Stimulated activated CD8-positive, alpha-beta memory T cell treated with anti-CD3 and anti-CD28 coated beads, Interleukin-4, amount 100 ng/mL, for 4 hours (primary cell): ENCODE measurements at places on chromosomes 4 and X.

GRCh38 chr4:25011135-25011866 lies 19.4 kb downstream of the LGI2 start:
- DNase-seq: no peak

DNA sequence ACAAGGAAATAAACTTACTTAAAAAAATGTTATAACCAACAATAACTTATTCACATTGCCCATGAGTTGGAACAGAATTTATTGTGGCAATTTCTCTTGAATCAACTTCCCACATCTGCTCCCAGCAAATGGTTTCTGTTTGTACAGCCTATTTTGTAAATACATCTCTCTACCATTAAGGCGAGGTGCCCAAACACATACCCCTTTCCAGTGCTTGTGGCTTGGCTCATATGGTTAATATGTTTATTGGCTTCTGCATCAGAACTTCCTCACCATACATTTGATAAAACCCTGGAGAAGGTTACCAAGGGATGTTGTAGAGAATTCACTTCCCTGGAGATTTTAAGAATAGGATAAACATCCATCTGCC lies 207.1 kb downstream of the SOWAHB start:
- DNase-seq: no peak

DNA sequence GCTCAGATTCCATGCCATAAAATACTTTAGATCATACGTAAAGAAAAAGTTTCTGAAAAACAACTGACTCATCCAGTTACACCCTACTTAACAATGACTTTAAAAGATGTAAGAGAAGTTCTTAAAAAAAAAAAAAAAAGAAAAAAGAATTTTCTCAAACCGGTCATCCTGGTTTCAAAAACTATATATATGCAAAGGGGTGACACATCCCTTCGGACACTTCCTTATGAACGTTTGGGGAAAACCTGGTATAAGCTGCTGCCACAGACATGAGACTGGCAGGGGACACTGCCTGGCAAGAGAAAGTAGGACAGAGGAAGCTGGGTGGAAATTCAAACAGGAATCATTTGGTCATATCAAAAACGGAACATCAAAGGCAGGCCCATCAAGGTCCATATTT lies 81.2 kb upstream of the PRSS48 start:
- no peak for DNase-seq

DNA sequence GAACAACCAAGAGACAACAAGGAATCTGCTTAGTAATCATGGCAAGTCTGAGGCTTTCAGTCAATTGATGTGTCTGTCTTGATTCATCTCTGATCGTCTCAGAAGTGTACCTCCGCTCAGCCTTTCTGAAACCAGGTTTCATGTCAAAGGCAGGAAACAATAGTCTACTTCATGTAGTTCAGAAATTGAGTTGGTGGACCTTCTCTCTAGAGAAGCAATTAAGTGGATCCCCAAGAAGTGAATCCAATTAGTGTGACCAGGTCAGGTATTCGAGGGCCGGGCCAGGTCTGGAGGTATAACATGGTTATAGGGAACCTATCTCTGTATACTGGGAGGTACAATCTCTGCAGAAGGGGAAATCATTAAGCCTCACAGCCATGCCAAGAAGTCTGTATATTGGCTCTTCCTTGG lies 32.0 kb downstream of the DAPP1 start:
- no peak for DNase-seq

GRCh38 chrX:12824944-12825343 lies 33.7 kb downstream of the PRPS2 start:
- no peak for DNase-seq

DNA sequence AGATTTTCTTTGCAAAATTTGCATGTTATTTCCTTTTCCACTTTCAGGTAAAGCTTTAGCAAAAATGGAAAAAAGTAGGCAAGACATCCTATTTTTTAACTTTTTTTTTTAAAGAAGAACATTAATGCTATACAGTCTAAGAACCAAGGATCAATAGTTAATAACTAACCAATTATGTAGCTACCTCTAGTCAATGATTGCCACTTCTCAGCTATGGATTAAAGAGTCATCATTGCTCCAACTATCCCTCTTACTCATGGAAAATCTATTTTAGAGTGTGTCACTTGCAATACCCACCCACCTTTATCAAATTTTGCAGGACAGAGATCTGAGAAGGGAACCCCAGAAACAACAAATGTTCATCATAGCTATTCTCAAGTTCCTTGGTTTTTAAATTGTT lies 223.1 kb downstream of the ANK2 start:
- no peak for DNase-seq

DNA sequence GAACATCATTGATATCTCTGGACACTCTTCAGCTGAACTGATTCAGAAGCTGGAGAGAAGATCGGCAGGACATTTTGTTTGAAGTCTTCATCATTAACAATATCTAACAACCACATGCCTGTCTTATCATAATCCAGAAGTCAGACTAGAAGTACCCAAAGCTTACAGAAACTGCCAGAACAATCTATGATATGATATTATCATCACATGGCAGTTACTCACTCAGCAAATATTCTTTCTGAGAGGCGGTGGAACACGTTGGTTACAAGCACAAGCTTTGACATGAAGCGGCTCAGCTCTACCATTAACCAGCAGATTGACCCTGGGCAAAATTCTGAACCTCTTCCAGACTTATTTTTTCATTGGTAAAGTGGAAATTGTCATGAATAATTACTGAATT lies 69.4 kb upstream of the KIT start:
- no peak for DNase-seq

DNA sequence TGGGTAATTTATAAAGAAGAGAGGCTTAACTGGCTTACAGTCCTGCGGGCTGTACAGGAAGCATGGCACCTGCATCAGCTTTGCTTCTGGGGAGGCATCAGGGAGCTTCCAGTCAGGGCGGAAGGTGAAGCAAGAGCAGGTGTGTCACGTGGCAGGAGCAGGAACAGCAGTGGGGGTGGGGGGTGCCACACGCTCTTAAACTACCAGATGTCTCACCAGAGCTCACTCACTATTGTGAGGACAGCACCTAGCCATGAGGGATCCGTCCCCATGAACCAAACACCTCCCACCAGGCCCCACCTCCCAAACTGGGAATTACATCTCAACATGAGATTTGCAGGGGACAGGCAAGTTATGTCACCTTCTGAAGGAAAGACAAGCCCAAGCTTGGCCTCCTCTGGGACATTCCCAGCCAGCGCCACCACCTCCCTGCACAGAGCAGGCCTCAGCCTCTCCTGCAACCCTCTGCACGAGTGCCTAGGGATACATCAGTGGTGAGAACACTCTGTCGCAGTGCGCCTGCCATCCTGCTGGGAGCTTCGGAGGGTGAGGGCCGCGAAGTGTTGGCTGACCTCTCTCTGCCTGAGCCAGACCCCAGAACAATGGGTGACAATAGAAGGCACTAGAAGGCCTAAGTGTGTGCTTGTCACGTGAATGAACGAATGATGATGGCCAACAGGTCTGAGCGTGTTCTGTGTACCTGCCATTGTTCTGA lies 244.3 kb downstream of the EVC2 start:
- DNase-seq: no peak

DNA sequence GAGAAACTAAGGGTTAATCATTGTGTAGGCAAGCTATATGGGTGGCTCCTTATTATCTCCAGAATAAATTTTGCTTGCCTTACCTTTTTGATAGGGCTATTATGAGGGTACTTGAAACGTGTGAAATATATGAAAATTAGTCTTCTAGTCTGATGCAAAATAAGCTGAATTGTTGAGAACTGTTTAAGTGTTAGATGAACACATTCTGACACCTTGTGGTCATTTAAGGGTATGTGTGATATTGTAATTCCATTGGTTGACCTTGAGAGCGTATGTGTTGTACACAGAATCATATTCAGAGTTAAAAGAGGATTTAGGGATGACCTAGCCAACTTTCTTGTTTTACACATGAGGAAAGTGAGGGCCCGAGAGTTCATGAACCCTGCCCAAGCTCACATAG lies 44.6 kb upstream of the LINC00632 start:
- DNase-seq: no peak

- DNase-seq: no peak
Observed at GRCh38 chr4:23720556-23720955, 169.3 kb downstream of the PPARGC1A start.

- DNase-seq: no peak
Observed at GRCh38 chr4:81030061-81030980, at the start of gene BMP3. Gene BMP3, plus strand, starts transcription at chr4:81030708. Its CDS starts 577 bp downstream, at chr4:81031285.

GRCh38 chr4:6419452-6420028 lies 52.9 kb downstream of the PPP2R2C start:
- no peak for DNase-seq

DNA sequence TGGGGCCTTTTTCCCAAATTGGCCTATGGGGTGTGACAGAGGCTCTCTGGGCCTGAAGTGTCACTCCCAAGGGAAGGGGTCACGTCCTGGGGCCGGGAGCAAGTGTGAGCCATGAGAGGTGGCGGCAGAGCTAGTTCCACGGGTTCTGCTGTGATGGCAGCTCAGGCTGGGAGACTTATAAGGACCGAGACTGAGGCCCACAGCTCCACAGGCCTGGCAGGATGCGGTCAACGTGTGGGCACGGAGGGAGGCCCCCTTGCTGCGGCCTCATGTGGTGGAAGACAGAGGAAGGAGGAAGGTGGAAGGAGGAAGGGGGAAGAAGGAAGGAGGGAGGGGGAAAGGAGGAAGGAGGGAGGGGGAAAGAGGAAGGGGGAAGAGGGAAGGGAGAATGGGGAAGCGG lies 7.2 kb upstream of the CPLX1 start:
- no peak for DNase-seq

DNA sequence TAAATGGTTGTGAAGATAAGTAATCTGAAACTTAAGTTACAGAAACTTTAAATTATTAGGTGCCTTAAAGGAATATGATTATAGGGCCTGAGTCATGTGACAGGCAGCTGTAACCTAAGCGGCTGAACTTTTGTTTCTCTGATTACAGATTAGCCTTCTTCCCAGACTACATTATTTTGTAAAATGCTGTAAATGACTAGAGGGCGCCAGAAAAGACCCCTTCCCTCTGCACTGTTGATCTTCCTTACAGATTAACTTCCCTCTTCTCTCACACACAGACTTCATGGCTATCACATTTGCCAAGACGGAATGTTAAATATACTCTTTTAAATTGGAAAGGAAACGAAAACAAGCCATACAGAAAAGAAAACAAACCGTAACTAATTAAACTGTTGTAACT lies 96.6 kb downstream of the EVC2 start:
- DNase-seq: no peak

GRCh38 chrX:641671-642435 lies 11.3 kb downstream of the SHOX start:
- DNase-seq: no peak

DNA sequence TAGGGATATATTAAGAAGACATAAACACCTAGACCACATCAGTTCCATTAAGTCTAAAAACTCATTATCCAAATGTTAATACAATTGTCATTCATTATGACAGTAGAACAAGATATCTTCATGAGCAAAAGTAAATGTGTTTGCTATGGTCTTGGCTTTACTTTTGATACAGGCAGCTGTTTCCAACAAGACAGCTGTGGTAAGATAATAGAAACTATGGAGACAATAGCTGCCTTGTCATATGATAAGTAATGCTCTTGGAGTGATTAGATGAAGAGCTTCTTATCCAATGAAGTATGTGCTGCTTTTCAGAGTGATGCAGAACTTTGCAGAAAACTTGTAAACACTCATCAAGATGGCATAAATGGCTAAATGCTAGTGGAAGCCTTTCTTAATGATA lies 1066.0 kb downstream of the FSTL5 start:
- no peak for DNase-seq

GRCh38 chrX:153827903-153828302 lies 2.4 kb downstream of the PDZD4 start:
- DNase-seq: no peak

- no peak for DNase-seq
Observed at GRCh38 chr4:82648356-82648755, 86.6 kb upstream of the TMEM150C start.

DNA sequence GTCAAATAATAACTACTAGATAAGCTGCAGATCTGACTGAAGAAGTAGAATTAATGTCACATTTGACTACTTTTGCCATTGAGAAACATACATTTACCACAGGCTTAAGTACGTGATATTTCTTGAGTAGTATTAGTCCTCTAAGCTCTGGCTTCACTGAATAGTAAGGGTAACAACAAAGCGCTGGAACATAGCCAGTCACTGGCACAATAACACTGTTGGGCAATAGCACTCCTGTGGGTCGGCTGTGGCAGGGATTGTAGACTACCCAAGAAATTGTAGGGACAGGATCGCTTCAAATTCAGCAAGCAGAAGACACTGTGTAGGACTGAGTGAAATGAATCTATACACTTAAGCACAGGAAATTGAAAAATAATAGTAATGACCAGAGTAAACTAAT lies 27.1 kb upstream of the IL15 start:
- DNase-seq: no peak

- DNase-seq: no peak
Observed at GRCh38 chr4:82124365-82124764, 249.4 kb downstream of the HNRNPD start.

DNA sequence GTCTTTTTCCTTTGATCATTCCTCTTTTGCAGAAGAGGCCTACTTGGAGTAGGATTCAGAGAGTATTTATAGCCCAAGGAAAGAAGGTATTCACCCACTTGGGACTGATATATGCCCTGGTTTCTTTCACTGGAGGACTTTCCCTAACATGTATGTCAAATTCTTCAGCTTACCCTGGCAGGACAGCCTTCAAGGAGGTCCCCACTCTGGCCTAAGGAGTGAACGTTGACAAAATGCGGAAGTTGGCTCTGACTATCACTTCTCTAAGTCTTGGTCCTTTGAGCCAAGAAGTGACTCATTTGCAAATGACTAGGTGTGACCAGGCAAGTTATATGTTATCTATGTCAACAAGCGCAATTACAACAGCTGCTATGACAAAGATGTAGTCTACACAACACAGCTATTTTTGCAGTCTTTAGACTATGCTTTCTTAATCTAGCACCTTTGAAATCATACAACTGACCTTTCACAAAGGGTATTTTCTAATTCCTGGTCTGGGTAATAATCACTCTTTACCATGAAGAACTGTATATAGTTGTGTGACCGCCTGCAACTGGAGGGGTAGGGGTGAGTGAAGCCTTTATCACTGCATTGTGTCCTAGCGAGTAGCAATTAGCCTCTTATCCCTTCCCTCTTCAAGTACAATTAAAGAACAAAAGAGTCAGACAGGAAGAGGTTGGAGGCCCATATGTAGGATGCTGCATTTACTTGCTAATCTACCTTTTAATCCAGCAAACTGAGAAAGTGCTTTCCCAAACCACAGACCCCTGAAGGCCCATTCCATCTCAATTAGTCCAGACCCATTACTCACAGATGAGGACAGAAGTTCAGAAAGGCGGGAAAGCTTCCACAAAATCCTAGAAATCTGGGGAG lies 50.1 kb downstream of the RASGEF1B start:
- DNase-seq: no peak

DNA sequence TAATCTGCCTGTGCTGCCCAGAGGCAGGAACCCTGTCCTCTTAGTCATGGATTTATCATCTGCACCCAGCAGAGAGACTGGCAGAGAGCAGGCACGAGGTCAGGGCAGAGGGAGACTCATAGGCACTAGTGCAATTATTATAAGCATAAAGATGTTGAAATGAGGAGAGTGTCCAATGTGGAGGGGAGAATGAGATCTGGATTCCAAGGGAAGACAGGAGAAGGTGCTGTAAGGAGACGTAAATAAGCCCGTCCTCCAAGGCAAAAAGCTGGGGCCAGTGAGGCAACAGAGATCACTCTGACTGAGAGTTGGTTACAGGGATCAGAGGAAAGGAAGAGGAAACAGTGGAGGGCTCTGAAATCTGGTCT lies 406.2 kb downstream of the MAPK10 start:
- DNase-seq: no peak

GRCh38 chrX:105260291-105261043 lies 40.0 kb upstream of the TEX13A start:
- no peak for DNase-seq

- no peak for DNase-seq
Observed at GRCh38 chr4:6258026-6258360, 11.7 kb upstream of the WFS1 start.

GRCh38 chrX:150080497-150080896 lies 142.2 kb upstream of the EOLA2 start:
- DNase-seq: no peak
